ENCODE measurements at places on chromosomes 16 and 17.

DNA sequence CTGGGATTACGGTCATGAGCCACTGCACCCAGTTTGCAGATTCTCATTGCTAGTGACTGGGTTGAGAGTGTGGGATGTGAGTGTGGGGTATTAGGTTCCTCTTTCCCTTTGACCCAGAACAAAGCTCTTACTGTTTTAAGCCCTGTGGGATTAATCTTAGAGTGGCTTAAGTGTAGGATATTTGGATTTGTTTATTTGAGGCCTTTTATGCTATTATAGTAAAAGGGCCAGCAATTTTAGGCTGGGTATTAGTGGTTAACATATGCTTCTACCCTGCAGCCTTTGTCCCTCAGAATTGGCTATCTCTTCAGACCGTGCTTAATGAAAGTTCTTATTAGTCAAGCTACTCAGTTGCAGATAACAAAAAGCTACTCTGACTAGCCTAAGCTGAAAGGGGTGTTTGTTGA is 3.2 kb downstream of the SGF29 start:
- no peak for DNase-seq

DNA sequence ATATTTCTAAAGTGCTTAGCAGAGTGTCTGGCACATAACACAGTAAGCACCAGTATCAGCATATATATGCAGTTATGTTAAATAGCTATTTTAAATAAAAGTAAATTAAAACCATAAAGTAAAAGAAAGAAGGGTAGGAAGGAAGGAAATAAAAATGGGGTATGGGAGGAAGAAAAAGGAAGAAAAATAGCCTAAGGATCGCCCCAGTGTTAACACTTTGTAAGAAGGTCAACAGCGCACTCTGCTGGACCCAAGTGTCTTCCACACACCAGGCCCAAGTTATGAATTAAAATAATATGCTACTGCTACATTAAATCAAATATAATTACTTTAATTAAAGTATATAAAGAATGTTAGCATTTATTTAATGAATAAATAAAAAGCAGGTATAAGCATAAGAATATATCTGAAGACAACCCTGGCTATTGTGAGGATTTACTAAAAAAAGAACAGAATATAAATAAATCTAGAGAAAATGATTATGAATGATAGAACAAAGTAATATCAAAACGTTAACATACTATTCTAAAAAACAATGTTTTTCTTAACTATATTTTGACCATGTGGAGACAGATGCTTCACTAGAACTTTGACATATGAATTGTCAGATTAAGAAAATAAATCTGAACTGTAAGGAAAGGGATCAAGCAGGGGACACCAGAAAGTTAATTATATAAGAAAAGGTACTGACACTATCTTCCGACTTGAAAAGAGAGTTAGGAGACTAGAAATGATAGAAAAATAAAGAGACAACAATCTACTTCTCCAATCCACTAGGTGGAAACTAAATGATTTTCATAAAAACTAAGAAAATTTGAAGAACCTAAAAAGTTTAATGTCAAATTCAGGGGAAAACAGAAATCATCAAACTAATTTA is 25.9 kb downstream of the BRIP1 start:
- DNase-seq = peak; percentile 17

DNA sequence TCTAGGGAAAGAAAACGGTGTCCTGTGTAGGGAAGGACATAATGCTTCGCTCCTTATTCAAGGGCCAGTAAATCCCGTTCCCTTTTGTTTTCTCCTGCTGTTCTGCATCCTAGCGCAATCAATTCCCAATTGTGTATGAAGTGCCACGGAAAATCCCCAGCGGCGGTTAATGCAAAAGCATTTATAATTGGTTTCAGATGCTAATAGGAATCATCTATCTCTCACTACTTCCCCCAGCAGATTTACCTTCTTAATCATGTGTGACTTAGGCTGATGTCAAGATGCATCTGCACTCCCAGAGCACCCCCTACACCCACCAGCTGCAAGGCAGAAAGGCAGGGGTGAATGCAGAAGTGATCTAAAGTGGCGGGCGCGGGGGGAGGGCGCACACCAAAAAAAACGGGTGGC is 32.7 kb upstream of the SSTR2 start:
- no peak for DNase-seq

DNA sequence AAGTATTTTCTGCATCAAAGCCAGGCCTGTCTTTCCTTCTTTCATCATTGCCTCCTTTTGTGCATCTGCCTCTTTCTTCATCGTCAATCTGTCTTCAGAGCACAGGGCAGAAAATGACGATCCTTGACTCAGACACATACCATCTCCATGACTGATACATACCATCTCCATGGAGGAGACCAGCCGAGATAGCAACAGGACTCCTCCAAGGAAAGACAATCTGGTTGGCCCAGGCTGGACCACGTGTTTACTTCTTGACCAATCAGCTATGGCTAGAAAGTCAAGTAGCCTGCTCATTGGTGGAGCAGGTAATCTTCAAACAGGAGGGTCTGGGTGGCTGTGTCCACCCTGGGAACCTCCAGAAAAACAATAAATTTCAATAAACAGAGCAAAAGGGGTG is 164.6 kb downstream of the CPPED1 start:
- no peak for DNase-seq

GRCh38 chr16:27721531-27722181 is 171.7 kb downstream of the KATNIP start:
- DNase-seq = no peak

DNA sequence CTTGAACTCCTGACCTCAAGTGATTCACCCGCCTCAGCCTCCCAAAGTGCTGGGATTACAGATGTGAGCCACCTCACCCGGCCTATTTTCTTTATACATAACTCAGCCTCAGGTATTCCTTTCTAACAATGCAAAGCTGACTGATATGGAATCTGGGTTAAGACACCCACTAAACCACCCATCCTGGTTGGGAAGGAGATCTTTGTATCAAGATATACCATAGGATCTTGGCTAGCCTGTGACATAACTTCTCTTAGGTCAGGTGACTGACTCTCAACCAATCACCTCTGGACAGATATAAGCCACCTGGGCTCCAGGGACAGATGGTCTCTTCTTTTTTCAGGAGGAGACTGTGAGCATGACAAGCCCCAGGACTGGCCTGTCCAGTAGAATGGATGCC is 51.2 kb upstream of the NKD1 start:
- no peak for DNase-seq

- DNase-seq = peak; percentile 94
These were observed at the start of gene EXOSC6 for GRCh38 chr16:70251629-70252354. Gene EXOSC6 (minus strand): TSS chr16:70251940. CDS start chr16:70251900, 40 bp downstream.

GRCh38 chr17:8227238-8227581 is 16.8 kb upstream of the AURKB start:
- DNase-seq = no peak

DNA sequence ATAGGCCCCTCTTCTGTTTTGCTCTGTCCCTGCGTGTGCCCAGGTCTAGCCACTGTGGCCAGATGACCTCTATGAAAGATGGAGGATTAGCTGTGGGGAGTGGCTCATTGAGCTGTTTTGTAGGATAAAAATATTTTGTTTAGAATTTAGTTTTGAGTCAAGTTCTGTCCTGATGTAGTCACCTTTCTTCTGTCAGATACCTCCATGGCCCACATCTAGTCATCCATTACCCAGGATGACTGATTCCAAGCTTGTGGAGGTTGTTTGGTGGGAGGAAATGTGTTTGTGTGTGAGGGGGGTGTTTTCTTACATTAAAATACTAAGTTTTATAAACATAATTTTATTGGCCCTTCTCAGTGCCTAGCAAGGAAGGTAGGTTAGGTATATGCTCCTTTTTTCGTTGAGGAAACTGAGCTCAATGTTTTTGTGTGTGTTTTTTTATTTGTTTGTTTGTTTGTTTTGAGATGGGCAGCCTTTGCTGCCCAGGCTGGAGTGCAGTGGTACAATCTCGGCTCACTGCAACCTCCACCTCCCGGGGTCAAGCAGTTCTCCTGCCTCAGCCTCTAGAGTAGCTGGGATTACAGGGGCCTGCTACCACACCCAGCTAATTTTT is 16.3 kb downstream of the SNX11 start:
- no peak for DNase-seq

DNA sequence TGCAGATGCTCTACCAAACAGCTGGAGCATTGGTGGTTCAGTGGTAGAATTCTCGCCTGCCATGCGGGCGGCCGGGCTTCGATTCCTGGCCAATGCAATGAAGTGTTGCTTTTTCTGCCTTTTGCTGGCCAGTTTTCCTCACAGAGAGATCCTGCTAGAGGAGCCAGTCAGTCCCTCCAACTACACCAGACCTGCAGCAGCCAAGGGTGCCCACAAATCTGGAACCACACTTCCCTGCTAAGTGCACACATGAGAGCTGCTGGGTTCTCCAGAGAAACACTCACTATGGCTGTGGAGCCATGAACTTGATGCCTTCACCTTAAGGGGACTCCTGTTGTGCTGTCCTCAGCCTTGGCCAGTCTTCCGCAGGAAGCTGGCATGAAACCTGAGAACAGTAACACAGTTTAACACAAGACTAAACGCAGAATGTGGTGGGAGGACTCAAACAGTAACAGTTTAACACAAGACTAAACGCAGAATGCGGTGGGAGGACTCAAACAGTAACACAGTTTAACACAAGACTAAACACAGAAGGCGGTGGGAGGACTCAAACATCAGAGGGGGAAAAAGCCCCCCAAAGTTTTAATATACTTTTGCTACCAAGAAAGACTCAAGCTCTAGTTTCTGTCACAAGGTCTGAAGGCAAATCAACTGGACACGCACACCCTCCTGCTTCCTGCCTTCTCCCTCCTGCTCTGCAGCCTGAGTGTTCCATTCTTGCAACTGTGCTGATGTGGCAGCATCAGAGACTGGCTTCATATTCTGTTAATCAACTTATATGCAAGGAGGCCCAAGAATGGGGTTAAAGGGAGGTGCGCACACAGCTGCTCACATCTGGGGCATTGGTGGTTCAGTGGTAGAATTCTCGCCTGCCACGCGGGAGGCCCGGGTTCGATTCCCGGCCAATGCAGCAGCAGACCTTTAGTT is 12.0 kb downstream of the VAC14 start:
- no peak for DNase-seq

- DNase-seq = no peak
These were observed 721 bp upstream of the WWOX start for GRCh38 chr16:78098595-78099270.

DNA sequence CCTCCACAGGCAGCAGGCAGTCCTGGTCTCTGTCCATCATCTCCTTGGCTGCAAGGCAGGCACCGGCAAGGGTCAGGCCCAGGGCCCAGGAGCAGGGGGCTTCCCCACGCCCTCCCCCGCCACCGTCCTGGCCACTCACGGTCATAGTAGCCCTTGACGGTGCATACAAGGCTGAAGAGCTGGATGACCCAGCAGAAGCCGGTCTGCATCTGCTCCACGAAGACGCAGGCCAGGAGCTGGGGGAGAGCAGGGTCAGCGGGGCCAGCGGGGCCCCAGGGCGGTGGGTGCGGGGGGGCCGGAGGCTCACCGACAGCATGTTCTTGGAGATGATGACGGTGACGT is 20.1 kb downstream of the CTU2 start:
- no peak for DNase-seq

DNA sequence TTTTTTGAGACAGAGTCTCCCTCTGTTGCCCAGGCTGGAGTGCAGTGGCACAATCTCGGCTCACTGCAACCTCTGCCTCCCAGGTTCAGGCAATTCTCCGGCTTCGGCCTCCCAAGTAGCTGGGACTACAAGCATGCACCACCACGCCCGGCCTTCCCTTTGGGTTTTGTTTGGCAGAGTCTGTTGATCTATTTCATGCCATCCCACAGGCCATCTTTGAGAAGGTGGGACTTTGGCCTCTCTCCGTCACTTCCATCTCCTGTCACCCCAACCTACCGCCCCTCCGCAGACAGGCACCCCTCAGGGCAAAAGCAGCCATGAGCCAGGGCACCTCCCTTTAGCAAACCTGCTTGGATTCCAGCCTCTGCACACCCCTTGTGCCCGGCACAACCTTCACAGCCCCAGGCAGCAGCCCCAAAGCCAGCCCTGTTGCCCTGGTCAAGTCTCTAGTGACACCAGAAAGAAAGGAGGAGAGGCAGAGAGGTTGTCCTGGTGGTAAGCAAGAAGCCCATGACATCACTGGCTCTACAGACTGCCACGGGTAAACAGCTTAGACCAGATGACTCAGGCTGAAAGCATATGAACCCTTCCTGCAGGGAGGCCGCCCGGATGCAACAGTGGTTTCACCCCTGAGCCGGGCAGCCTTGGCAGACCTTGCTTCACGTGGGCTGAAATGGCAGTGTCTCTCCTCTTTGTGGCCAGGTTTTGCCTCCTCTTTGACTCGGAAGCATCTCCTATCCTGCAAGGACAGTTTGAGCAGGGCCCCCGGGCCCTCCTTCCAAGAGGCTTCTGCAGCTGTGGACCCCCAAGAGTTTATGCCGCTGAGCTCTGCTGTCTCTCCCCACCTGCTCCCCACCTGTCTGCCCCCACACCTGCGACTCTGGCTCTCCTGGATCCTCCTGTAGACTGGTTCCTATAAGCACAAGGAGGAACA is 8.1 kb upstream of the TIMP2 start:
- peak; percentile 38 for DNase-seq

GRCh38 chr17:49694847-49695697 is 12.7 kb downstream of the SLC35B1 start:
- DNase-seq = no peak

- no peak for DNase-seq
These were observed 121.8 kb upstream of the IRX5 start for GRCh38 chr16:54808890-54809289.

GRCh38 chr17:73989671-73990070 is 213.8 kb upstream of the RPL38 start:
- DNase-seq = no peak

DNA sequence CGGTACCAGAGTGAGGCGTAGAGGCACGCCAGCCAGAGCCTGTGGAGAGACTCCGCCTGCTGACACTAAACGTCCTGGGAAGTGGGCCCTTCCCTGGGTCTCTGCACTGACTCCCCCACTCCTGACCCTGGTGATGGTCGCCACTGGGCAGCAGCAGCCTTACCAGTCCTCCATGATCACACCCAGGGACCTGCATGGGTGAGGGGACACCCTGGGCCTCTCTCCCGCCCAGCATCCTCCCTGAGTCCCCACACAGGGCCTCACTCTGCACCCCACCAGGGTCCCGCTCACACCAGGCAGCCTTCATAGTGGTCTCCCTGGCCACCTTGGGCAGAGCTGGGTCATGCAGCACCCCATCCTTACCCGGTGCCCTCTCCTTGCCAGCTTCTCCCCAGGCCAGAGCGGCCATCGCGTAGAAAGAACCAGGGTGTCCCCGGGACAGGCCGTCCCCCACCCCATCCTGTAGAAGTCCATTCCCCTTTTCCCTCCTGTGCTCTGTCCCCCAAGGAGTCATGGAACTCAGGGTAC is 10.7 kb downstream of the RGS11 start:
- DNase-seq = no peak

- DNase-seq = no peak
These were observed 30.2 kb upstream of the CPPED1 start for GRCh38 chr16:12833926-12834325.

GRCh38 chr17:6374761-6375312 is 60.1 kb downstream of the AIPL1 start:
- DNase-seq = no peak

GRCh38 chr17:71976011-71976649 is 144.7 kb upstream of the SOX9 start:
- no peak for DNase-seq

Measured in GM18507 (cell line).